NCI-H1436 (cell line): ENCODE measurements at places on chromosomes 3 and 15.

DNA sequence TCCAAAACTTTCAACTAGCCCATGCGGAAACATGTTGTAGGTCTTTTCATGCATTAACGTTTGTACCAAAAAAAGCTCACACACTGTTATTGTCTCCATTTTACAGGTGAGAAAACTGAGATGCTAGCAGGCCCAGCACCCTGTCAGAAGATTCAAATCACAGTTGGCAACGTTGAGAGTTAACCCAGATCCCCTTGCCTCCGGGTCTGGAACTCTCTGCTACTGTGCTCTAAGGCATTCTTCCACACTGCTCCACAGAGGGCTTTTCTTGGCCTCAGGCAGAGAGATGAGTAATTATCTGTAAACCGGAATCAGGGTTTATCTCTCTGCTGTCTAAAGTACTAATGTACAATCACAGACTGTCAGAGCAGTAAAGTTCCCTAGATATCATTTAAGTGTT is 186.0 kb upstream of the LPP start:
- no peak for DNase-seq

DNA sequence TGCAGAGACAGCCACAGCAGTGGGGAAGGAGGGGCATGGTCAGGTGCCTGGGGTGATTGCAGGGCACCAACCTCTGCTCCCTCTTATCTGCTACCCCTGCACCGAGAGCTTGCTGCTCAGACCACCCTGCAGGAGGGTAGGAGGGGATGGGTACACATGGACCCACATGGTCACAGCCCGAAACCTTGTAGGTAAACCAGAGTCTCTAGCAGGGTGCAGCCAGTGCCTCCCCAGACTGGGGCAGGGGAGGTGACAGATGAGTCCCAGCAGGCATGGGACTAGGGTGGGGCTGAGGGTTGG is 49.2 kb downstream of the FAH start:
- no peak for DNase-seq

GRCh38 chr3:38247366-38248035 is 18.1 kb upstream of the SLC22A13 start:
- no peak for DNase-seq

GRCh38 chr3:56612146-56612545 is 55.2 kb downstream of the CCDC66 start:
- no peak for DNase-seq

GRCh38 chr15:84595660-84596059 is 5.1 kb upstream of the ZSCAN2 start:
- no peak for DNase-seq

- no peak for DNase-seq
These were observed 608.3 kb downstream of the ROBO2 start for GRCh38 chr3:77648214-77648613.

GRCh38 chr3:167814441-167814951 is 79.0 kb downstream of the SERPINI1 start:
- no peak for DNase-seq

GRCh38 chr3:132399054-132399929 is 18.0 kb upstream of the DNAJC13 start:
- peak; percentile 36 for DNase-seq

DNA sequence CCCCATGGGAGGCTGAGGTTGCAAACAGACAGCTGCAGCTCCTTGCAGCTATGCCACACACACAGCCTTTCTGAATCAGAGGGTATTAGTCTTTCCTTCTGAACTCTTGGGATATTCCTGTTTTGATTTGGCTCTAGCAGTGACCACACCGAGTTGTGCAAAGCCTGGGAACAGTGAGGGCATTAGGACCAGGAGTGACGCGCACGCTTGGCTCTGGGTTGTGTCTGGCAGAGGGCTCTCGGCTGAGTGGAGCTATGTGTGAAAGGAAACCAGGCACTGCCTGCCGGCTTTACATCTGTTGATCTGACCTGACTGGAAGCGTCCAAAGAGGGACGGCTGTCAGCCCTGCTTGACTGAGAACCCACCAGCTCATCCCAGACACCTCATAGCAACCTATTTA is at the start of gene GALNT15:
Gene GALNT15, plus strand, starts transcription at position 292 of the 400 bp plus-strand sequence. CDS start 472 bp downstream, outside the sequence.
- no peak for DNase-seq

GRCh38 chr3:159634483-159634882 is 354.2 kb upstream of the IL12A start:
- DNase-seq: no peak

GRCh38 chr3:140234256-140234655 is 299.3 kb downstream of the CLSTN2 start:
- DNase-seq: no peak

DNA sequence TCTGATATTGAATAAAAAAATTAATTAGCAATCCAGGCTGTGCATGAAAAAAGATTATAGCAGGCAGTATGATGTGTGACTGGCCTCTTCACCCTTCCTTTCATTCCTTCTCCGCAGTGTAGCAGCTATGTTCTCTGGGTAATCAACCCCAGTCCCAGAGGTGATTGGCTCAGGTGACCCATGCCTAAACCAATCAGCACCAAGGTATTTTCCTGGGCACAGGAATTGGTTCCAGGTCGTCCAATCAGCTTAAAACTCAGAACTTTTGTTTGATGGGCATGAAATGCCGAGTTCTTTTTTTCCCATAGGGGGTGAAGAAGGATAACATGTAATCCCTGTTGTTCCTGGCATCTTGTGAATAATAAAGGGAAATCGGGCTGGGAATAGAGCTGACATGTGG is 5.8 kb upstream of the BNC1 start:
- no peak for DNase-seq

- DNase-seq: peak; percentile 98
These were observed 35.9 kb downstream of the HMCES start for GRCh38 chr3:129314386-129315222.

DNA sequence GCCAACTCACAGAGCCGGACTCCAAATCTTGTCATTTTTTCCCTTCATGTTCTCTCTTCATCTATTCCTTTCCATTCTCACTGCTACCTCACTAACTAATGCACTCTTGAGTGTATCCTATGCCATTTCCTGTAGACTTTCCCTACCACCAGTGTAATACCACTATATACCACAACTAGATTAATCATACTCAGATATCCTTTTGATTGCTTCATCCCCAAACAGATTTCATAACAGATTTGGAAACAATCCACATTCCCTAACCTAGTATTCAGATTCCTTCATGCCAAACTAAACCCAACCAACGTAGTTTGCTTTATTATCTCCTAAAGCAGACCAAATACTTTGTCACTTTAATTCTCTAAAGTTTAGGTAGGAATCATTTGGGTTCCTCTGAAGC is 2.6 kb upstream of the PLOD2 start:
- no peak for DNase-seq

- DNase-seq: no peak
These were observed 3.6 kb downstream of the CXCR6 start for GRCh38 chr3:45946875-45947274.

DNA sequence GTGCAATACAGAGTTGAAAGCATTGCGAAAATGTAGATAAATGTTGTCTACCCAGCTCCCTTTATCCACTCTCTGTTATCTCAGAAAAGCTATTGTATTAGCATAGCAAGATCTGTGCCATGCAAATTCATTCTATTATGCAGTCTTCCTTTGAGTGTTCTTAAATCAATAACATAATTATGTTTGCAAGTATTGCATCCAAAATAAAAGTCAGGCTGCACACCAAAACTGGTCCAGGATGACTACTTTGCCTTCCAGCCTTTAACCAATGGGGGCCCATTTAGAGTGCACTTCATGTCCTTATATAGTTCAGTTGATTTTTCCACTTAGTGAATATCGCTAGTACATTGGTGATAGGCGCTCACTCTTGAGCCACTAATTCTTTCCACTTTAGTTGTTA is 107.4 kb upstream of the MLF1 start:
- DNase-seq: peak; percentile 16

DNA sequence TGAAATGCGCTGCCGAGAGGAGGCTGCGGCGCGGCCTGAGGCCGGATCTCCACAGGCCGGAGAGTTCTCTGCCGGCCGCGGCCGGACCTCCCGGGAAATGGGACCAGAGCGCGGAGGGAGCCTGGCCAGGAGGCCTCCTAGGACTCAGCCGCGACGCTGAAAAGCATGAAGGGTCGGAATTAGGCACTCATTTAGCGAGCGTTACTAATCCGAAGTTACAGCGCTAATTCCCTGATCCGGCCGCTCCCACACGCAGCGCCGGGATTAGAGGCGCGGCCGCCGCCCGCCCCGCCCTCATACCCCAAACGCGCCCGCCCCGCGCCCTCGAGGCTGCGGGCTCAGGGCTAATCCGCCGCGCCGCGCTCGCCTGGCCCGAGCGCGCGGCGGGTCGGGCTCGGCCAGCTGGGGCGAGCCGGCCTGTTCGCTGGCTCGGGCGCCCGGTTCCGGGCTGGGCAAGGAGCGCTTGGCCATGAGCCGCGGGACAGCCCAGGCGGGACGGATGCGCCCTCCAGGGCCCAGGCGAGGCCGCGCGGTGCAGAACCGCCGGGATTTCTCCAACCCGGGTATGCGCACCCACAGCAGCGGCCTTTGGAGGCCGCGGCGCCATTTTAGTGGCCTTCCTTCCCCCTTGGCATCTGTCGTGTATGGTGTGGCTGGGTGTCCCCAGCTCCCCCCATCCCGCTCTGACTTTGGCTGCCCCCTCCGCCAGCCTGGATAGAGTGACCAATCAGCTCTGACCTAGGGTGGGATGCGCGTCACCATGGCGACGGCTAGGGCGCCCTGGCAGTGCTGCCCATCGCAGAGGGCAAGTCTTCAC is 36.8 kb upstream of the POLG start:
- DNase-seq: no peak

DNA sequence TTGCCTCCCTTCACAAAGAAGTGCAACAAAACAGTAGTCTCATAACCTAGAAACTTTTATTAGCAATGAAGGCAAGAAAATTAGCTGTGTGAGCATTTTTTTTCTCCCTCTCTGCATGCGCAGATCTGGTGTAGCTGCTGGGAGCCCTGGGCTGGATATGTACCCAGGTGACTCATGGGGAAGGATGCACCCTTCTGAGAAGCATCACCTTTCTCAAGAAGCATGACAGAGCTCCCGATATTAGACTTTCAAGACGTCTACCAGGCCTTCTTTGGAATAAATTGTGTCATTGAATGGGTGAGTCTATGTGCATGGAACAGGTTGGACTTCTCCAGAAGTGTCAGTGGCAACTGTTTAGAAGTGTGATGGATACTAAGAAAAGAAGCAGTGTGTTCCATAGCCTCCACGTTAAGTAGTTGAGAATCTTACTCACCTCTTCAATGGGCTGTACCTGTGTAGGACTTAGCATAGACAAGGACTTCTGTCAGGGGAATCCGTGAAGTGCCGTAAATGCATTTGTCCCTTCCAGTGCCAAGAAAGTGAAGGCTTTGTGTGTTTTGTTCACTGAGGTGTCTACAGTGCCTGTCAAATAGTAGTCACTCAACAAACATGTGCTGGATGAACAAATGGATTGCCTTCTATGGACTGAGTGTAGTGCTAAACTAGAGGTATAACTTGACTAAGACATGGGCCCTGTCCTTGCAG is 47.7 kb upstream of the RASGRP1 start:
- DNase-seq: no peak

DNA sequence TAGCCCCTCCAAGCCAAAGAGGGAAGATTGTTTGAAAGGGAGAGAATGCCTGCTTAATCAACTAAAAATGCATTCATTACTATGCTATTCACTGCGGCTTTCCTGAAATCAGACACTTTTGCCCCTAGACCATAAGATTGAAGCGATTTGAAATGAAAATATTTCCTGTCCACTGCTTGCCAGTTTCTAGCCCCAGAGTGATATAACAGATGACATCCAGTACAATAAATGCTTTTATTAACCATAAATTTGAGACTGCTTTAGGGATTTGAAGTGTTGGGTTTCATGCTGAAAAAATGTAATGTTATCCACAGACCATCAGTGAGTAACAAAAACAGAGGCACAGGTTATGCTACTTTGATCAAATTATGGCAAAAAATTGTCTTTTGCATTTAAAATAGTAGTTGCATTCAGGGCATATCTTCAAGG is 14.1 kb downstream of the IL17RD start:
- DNase-seq: no peak

DNA sequence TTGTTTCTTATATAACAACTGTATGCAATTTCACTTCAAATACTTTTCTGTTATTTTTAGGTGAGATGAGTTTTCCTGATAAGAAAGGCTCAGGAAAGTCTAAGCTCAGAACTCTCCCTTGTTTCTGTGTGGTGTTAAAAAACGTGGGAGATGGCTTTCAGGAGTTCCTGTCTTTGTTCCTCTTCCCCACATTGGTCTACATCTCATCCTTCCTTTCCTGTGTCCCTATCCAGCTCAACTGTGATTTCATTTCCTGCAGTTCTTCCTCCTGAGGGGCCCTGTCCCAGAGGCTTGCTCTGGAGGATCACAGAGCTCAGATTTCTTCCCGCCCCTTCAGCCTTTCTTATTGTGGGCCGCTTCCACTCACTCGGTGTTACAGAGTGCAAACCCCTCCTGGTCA is 11.2 kb downstream of the SEC13 start:
- no peak for DNase-seq

DNA sequence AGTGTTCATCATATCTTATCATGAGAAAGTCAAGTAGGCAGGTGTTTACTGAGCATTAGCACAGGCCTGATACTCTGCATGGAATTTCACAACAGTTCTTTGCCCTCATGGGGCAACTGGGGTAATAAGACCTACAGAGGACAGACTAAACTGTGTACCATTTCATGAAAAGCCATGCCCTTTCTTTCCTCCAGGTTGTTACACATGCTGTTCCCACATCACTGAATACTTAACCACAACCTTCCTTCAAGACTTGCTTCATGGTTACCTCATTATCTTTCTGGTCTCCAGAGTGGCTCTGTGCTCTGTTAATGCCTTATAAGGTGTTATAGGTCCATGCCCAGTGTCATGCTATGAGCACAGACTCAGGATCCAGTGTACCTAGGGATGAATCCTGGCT is 28.2 kb upstream of the RSL24D1 start:
- DNase-seq: no peak

DNA sequence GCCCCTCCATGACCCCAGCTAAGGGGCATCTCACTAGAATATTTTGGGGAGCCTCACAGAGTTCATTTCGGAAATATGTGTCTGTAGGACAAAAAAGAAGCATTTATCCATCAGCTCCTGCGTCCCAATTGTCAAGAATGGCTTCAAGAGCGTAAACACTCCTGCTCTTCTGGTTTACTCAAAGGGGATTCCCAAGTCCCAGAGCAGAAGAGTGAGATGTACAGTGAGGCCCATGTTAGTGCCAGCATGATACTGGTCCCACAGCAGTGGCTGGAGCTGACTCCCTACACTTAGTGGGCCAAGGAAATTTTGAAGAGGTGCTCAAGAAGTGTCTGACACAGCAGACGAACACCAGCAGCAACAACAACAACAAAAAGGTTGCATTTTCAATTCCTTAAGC is 34.9 kb upstream of the ARL8B start:
- DNase-seq: no peak

GRCh38 chr3:98800401-98800800 is 37.3 kb downstream of the ST3GAL6 start:
- DNase-seq: no peak
